NCI-H2171 treated with DMSO at 0.1 percent for 48 hours (cell line): ENCODE measurements at places on chromosomes 16 and 17.
A peak's percentile ranks its signal among the peaks of the same experiment; 100 is the strongest.

- DNase-seq = no peak
Observed at GRCh38 chr17:80976701-80977100, 14.9 kb upstream of the CHMP6 start.

GRCh38 chr16:50169555-50170096, 16.5 kb downstream of the TENT4B start:
- no peak for DNase-seq

GRCh38 chr17:77810536-77810935, 148.0 kb upstream of the TNRC6C start:
- DNase-seq = no peak

DNA sequence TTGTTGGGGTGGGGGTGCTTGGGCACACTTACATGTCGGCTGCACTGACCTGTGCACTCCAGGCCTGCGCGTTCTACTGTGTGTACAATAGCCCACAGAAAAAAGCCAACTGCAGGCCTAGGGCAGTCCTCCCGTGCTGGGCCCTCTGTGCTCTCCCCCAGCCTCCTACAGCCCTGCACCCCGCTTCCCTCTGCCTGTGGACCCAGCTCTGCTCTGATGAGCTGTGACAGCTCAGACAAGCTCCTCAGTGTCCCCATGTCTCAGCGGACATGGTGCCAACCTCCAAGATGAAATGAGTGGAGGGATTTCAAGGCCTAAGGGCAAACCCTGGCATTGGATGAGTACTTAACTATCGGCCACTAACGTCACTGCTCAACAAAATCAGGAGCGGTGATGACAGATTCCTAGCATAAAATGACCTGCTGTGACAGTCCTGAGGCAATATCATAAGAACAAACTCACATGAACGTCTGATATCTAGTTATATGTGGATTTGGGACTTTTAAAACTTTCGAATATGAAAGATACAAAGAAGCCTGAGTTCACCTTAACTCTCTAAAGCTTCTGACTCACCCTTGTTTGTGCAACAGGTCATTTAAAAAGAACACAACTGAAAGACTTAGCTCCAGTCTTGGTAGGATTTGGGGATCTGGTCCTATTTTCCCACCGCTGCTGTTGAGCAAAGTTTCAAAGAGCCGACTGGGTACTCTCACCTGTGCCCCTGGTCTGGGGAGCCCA, 34.7 kb downstream of the CCDC57 start:
- no peak for DNase-seq

DNA sequence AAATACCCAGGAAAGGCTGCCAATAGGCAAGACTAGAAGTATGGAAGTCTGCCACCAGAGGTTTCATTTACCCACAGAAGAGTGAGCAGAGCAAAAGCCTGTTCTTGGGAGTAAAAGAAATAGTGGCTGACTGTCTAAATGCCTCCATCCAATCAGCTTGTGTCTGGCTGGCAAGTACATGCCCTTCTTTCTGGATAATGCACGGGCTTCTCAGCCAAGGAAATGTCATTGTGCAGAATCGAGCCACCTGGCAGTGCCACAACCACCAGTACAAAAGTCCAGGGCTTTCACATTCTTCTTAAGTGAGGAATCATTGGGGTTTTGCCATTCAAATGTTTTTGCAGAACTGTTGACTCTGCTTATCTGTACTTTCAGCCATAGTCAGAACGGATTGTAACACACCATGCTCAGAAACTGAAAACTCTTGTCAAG, 10.1 kb upstream of the ERCC4 start:
- no peak for DNase-seq

DNA sequence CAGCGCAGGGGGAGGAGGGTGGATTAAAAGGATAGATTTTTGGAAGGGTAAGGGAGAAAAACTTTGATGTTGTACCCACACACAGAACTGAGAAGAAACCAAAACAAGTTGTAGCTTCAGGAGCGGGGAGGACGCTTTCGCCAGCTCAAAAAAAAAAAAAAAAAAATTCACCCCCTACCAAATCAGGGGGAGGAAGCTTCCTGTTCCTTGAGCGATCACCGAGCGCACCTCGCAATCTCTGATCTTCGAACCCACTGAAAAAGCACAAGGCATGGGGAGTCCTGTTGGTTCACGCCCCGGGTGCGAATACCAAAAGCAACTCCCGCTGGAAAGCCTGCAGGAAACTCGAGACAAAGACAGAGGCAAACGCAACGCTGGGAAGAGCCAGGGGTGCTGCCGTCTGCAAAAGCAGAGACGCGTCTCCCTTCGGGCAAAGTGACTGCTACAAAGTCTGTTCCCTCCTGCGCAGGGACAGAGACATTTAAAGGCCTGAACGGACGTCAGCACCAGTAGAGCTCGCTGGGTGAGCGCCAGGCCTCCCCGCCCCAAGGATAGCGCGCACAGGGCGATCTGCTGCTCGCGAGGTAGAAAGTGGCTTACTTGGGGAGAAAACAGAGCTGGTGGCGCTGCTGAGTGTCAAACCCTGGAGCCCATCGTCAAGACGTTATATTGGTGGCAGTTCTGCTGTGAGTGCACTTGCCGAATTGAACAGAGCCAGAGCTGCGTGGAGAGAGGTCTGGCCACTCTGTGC, 190.4 kb downstream of the USP22 start:
- peak; percentile 78 for DNase-seq

DNA sequence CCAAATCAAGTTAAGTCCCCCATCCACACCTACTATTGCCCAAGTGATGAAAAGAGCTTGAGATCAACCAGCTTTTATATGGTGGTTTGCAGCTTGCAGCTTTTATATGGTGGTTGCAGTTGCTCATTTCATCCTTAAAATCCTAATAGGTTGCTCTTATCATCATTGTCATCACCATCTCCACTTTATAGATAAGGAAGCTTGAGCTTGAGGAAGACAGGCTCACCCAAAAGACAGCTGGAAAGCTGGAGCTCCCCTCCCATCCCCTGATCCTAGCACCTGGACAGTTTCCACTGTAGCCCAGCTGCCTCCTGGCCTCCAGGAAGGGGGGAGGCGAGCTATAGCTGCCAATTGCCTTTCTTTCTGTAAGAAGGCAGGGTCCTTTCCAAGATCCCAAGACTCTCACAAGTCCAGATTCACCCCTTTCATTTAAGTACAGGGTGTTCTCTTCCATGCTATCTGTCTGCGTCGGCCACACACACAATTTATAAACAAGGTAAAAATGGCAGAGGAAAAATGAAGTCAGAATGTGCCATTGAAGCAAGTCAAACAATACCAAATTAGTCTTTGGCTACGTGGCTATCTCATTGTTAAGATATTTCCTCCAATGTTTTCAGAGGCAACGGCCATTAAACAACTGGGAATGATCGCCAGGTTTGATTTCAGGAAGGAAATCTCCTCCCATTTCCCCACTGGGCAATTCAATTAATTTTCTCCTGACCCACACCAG, 63.3 kb downstream of the PECAM1 start:
- DNase-seq = no peak

DNA sequence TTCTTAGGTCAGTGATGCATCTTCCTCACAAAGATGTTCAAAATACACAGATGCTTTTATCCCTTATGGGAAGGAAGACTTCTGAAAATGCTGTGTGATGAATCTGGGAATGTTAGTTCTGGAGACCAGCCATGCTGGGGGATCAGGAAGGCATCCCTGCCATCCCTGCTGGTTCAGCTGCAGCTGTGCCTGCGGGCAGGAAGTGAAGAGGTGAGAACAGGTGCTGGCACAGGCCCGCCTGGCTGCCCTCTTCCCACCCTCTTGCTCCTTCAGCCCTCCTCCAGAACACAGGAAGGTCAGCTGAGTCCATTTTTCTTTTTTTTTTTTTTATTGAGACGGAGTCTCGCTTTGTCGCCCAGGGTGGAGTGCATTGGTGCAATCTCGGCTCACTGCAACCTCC, 15.2 kb downstream of the RAB11FIP3 start:
- no peak for DNase-seq

- DNase-seq = no peak
Observed at GRCh38 chr17:2450016-2450650, 49.3 kb upstream of the MNT start.

GRCh38 chr17:297758-298157, 54.8 kb downstream of the RPH3AL start:
- DNase-seq = no peak

DNA sequence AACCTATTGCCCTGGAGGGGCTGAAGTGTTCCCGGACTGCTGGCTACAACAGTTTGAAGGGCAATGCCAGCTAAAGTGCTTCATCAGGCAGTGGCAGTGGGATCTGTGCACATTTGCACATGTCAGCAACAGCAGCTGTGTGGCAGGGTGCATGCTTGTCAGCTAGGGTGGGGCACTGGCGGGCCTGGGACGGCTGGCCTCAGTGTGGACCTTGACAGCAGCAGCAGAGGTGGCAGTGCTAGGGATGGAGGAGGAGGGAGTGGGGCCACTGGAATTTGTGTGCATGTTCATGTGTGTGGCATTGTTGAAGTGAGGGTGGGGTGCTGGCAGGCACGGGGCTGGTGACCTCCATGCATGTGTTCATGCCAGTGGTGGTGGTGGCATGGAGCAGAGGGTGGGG, 203.3 kb upstream of the HS3ST4 start:
- DNase-seq = no peak

- no peak for DNase-seq
Observed at GRCh38 chr17:21530311-21530710, 154.2 kb downstream of the KCNJ12 start.

DNA sequence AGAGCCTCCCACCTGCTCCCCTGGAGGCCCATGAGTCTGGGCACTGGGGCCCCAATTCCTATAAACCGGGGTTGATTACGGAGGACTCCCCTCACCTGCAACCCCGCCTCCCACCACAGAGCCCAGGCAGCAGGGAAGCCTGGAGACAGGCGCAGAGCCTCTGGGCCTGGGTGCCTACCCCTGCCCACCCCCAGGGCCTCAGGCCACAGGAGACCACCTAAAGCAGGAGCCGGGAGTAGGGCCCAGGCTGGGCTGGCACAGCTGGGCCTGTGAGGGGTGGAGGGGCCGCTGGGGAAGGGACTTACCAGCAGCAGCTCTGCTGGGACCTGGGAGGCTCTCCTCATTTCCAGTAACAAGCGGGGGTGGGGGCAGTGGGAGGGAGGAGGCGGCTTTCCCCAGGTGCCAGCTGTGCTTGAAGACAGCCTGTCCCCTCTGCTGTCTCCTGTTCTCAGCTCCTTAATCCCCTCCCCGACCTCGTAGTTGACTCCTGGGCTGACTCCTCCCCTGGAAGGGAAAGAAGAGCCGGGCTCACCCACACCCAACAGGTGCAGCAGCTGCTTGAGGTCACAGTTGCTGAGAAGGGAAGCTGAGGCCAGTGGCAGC, 46.8 kb downstream of the TMEM235 start:
- DNase-seq = peak; percentile 89

DNA sequence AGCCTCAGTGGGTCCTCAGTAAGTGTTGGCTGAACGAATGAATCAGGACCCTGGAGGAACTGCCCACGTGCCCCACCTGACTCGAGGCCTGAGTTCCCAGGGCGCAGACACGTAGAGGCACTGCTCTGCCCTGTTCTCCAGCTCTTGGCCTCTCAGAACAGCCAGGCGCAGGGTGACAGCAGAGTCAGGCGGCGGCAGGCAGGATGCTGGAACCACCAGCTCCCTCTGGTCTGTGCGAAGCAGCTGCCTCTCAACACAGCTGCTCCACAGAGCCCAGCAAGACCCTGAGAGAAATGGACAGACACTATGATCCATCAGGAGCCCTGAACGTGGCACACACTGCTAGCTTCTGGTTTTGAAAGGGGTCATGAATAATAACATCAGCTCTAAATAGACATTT, 53.1 kb upstream of the BCO1 start:
- DNase-seq = no peak

GRCh38 chr17:9219631-9220397, 198.5 kb downstream of the NTN1 start:
- no peak for DNase-seq

- DNase-seq = no peak
Observed at GRCh38 chr16:31875112-31875803, 1.7 kb downstream of the ZNF267 start.

- peak; percentile 77 for DNase-seq
Observed at GRCh38 chr16:70685938-70686375, at the start of gene MTSS2. TSS of gene MTSS2 (minus strand) at chr16:70686053. CDS start at chr16:70685791, 262 bp downstream.

DNA sequence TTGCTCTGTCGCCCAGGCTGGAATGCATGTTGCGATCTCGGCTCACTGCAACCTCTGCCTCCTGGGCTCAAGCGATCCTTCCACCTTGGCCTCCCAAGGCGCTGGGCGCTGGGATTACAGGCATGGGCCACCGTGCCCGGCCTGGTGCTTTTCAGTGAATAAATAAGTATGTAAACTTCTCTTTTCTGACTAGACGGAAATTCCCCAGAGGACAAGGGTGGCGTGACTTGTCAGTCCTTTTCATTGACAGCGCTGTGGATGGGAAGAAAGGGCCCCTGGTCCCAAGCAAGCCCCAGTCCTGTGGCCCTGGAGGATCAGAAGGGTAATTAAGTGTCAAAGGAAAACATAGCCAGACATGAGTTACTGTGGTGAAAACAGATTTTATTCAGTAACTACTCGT, 9.6 kb upstream of the SPN start:
- no peak for DNase-seq

GRCh38 chr17:42676424-42677011, at the start of gene PLEKHH3:
TSS of gene PLEKHH3 (minus strand) at chr17:42676994. CDS start at chr17:42676563, 431 bp downstream.
- peak; percentile 33 for DNase-seq

DNA sequence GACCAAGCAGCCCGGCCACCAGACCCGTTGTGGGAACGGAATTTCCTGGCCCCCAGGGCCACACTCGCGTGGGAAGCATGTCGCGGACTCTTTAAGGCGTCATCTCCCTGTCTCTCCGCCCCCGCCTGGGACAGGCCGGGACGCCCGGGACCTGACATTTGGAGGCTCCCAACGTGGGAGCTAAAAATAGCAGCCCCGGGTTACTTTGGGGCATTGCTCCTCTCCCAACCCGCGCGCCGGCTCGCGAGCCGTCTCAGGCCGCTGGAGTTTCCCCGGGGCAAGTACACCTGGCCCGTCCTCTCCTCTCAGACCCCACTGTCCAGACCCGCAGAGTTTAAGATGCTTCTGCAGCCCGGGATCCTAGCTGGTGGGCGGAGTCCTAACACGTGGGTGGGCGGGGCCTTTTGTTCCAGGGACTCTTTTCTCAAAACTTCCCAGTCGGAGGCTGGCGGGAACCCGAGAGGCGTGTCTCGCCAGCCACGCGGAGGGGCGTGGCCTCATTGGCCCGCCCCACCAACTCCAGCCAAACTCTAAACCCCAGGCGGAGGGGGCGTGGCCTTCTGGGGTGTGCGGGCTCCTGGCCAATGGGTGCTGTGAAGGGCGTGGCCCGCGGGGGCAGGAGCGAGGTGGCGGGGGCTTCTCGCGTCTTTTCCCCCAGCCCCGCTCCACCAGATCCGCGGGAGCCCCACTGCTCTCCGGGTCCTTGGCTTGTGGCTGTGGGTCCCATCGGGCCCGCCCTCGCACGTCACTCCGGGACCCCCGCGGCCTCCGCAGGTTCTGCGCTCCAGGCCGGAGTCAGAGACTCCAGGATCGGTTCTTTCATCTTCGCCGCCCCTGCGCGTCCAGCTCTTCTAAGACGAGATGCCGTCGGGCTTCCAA, at the start of gene SLC2A4:
SLC2A4 (plus strand) TSS at position 645 of the 879 bp plus-strand sequence; CDS start at position 862, 217 bp downstream.
- peak; percentile 95 for DNase-seq
